SJCRH30 (cell line): ENCODE measurements at places on chromosomes 5 and 9. TPM values are rescaled to one million over a fixed set of nuclear protein-coding genes. Genes with fewer than 3 reads are reported as not detected.

- no peak overlapping the region for H3K4me3 ChIP-seq
- no peaks in the 10 kb centered on the region for H3K4me1 ChIP-seq
- no peak overlapping the region for H3K27ac ChIP-seq
- DNase-seq: no peak
- peaks cover 15% of the 10 kb centered on the region for H3K27me3 ChIP-seq
These were observed 52.1 kb downstream of the BARX1 start for GRCh38 chr9:93902780-93903655.

DNA sequence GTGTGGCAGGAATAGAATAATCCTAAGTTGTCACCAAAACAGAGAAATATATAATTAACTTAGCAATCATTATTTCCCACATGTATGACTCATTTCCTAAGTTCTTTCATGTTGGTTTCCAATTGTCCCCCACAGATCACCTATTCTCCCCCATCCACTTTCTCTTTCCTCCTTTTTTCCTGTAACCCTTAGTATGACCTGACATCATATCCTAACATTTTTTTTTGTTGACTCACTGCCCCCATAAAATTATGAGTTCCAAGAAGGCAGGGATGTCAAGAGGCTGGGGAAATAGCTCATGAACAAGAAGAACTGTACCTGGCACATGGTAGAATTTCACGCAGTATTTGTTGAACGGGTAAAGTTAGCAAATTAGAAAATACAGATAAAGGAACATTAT lies 186.7 kb downstream of the DCP2 start:
- H3K27ac ChIP-seq: no peak overlapping the region
- H3K4me1 ChIP-seq: peaks cover 7% of the 10 kb centered on the region
- H3K27me3 ChIP-seq: no peaks in the 10 kb centered on the region
- H3K4me3 ChIP-seq: no peak overlapping the region
- DNase-seq: no peak
- H3K36me3 ChIP-seq: no peaks in the 10 kb centered on the region

GRCh38 chr5:129465776-129466344 lies 5.8 kb downstream of the ADAMTS19 start:
- no peak overlapping the region for H3K4me3 ChIP-seq
- no peaks in the 10 kb centered on the region for H3K4me1 ChIP-seq
- no peak overlapping the region for H3K27ac ChIP-seq
- no peak for DNase-seq

GPR150 gene
- total RNA-seq: not detected in 2 replicates

C5orf58 gene
- total RNA-seq: not detected in 2 replicates

TNC gene
- 181 and 189 TPM in 2 replicates for total RNA-seq

LRRC19 gene
- not detected in 2 replicates for total RNA-seq
